ENCODE measurements at places on chromosomes 2 and 18.

GRCh38 chr2:135882415-135882814, 6.2 kb upstream of the MCM6 start:
- DNase-seq = no peak

GRCh38 chr2:230614913-230615332, 97.7 kb upstream of the CAB39 start:
- no peak for DNase-seq

DNA sequence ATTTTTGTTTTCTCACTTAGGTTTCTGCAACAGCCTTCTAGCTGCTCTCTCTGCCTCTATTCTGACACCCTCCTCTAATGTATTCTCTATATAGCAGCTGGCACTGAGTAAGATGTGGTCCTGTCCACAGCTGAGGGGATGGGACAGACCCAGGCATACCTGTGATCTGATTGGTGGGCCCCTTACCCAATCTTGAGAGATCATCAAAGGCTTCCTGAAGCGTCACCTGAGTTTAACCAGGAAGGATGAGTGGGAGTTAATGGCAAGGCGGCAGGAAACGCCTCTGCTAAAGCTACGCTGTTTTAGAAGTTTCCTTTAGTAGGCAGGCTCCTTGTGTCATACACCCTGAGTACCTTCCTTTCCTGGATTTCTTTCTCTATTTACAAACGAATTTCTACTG, 5.7 kb upstream of the TET3 start:
- DNase-seq = no peak

GRCh38 chr2:240402566-240403272, 32.7 kb upstream of the GPC1 start:
- no peak for DNase-seq

- peak; percentile 90 for DNase-seq
Observed at GRCh38 chr2:104872866-104873688, 19.2 kb downstream of the POU3F3 start.

GRCh38 chr2:101860157-101860556, 131.6 kb upstream of the IL1R2 start:
- no peak for DNase-seq

DNA sequence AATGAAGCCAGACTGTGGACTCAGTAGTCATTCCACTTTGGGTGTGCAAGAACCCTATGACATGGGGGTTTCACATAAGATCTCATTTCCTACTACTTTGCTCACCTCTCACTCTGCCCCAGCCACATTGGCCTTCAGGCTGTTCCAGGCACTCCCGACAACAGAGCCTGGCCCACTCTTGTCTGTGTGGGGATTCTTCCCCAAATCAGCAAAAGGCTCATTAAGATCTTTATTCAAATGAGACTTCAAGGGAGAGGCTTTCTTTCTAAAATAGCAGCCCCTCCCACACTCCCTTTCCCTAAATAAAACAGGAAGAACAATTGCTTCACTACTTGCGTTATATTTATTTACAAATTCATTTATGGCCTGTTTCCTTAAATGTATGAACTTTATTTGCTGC, 3.5 kb upstream of the CDC42EP3 start:
- no peak for DNase-seq
